Thyroid gland (tissue), 4 donors: ENCODE measurements at places on chromosomes 5 and 9. TPM values are rescaled to one million over a fixed set of nuclear protein-coding genes. Genes with fewer than 3 reads are reported as not detected.

DNA sequence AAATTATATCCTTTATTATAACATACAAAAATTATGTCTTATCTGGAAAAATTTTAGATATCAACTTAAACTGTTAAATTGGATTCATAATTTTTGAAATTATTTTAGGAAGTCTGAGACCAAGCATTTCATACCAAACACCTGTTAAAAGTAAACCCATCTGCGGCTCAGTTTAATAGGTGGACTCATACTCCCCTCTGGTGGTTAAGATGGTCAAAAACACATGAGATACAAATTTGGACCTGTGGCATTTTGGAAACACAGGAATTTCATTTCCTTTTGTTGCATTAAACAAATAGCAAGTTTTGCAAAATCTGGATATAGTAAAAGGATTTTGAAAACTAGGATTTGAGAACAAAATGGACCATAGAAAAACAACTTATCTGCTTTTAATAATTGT is 53.7 kb downstream of the RGMB start:
- no peak for DNase-seq

DNA sequence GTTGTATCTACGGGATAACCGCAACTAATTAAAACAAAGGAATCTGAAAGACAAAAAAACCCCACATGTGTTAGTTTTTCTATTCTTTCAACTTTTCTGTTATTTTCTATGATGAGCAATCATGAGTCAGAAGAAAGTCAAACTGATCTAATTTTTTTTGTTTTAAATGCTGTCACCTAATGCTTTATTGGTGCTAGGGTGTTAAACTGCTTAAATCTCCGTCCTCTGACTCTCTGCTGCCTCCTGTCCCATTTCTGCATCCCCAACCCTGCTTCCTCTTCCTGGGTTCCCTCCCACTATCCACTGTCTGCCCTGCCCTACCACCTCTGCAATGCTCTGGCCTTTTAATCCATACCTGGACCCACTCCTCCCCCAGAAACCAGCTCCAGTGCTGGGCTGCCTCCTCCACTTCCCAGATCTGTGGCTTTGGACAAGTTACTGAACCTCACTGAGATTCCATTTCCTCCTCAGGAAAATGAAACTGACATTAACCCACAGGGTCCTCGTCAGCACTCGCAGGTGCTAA is 15.7 kb downstream of the PTPN3 start:
- no peak for DNase-seq

Gene COL5A1
- total RNA-seq = 10.9 TPM

Gene LPAR1
- 64.4 TPM for total RNA-seq

DNA sequence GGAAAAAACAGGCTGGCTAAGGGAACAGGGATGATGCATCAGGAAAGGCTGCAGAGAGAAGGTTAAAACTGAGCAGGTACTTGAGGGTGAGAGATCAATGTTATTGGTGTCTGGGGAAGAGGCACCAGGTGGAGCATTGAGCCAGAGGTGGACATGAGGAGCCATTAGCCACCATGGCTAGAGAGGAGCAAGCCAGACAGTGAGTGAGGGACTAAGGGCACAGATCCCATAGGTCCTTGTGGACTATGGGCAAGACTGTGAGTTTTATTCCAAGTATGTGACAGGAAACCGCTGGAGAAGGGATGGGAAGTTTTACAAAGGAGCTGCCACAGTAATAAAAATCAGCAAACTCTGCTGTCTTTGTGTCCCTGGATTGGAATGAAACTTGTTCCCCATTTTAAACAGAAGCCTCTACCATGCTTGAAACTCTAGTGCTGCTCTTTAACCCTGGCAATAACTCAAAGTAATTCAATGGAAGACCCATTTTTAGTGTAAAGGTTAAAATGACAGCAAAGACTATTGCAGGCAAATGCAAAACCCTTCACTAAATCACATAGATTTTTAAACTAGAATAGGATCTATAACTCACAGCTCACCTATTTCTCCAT is 349.8 kb downstream of the ENC1 start:
- no peak for DNase-seq

Gene PLAC8L1
- total RNA-seq = not detected

DNA sequence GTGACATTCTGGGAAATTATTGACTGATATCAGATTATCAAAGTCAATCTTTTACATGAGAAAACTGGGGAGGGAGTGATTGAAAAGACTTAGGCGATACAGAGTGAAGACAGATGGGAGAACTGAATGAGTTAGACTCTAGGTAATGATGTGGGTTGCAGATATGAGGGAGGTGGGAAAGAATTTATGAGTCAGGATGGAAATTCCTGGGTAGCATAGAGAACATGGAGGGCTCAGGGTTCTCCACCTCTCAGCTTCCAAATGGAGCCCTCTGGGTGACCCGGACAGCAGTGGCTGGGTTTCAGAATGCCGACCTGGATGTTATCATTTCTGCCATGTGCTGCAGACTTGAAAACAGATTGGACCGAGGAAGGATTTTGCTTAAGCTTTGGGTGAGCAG is 75.4 kb upstream of the SHB start:
- no peak for DNase-seq

- no peak for DNase-seq
Observed at GRCh38 chr9:108618906-108619550, 236.8 kb downstream of the ACTL7B start.

GRCh38 chr5:74282490-74282889 is 358.0 kb downstream of the ENC1 start:
- no peak for DNase-seq

Gene ADGRD2
- not detected for total RNA-seq

Gene NPR3
- total RNA-seq = 25.4 TPM

DNA sequence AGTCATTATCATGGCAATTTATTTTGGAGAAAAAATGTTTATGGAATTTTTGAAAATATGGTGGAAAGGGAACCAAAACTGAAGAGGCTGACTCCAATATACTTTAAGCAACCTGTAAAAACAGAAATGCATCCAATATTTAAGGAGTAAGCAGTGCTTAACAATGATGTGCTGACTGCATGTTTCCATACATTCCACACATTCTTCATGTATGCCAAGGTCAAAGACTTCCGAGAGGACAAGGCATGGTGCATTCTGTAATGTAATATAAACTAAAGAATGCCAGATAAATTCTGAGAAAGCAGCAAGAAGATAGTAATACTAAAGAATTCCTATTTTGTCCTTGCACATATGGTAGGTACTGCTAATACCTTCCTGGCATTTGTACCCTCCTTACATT is 2015.9 kb upstream of the CDH9 start:
- DNase-seq = no peak

Gene COL15A1
- 10.8 TPM for total RNA-seq

Gene FOXD4L4
- total RNA-seq = 0.27 TPM
